ENCODE measurements at places on chromosomes 7 and 10. TPM values are rescaled to one million over a fixed set of nuclear protein-coding genes. Genes with fewer than 3 reads are reported as not detected.

- ATAC-seq: no peak
Observed at GRCh38 chr10:110824660-110825059, 47.1 kb upstream of the PDCD4 start.

DNA sequence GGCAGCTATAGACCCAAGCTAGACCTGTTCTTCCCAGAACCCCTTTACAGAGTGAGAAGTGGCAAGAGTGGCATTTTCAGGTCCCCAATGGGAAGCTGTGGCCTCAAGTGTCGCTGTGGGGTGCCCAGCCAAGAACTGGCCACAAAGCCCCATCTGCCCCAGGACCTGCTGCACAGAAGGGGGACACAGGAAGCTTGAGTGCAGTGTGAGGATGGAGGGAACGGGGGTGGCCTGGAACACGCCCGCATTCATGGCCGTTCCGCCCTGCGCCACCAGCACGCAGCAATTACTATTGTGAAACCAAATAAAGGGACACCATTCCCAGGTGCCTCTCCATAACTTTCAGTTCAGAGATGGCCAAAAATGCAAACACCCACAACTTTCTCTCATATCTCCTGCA lies 237.6 kb upstream of the TCERG1L start:
- no peak for ATAC-seq

GRCh38 chr7:101363196-101363733 lies 590 bp downstream of the COL26A1 start:
- peak; percentile 23 for ATAC-seq

DNA sequence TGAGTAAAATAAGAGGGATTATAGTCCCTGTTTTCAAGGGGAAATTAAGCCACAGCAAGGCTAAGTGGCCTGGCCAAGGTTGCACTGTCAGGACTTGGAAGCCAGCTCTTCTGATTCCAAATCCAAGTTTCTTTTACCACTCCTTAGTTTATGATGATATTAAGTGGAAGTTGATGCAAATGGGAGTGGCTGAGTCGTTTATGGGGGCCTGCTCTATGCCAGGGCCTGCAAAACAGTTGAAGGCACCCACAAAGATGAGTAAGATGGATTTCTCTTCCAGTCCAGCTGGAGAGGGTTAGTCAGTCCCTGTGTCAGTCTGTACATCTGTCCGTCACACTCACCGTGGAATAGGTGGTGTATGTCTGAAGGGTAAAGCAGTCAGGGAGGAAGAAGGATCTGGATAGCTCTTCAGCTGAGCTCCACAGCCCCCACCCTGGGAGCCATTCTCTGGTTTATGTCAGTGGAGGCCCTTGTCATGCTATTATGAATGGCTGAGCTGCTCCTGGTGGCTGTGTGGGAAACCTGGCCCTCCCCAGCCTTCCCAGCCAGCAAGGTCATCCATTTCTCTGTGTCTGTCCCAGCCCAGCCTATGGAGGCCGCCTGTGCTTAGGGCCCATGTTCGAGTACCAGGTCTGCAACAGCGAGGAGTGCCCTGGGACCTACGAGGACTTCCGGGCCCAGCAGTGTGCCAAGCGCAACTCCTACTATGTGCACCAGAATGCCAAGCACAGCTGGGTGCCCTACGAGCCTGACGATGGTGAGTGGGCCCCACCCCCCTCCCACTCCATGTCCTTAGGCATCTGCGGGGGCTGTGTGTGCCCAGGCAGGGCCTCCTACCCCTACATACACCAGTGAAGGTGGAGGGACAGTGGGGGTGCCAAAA lies 44.5 kb downstream of the TBATA start:
- no peak for ATAC-seq

DNA sequence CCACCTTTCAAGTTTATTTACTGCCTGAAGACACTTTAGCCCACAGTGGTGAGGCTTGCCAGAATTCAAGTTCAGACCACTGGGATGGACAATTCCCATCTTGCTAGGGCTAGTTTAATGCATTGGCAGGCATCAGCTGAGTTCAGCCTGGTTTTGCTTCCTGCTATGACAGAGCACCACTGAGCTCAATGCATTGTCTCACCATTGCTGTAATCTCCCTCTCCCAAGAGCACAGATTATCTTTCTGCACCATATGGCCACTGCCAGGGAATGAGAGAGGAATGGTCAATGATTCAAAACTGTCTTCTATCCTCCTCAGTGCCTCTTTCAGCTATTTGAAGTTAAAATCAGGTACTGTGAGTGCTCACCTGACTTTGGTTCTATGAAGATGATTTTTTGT lies 160.8 kb downstream of the XPNPEP1 start:
- no peak for ATAC-seq

DNA sequence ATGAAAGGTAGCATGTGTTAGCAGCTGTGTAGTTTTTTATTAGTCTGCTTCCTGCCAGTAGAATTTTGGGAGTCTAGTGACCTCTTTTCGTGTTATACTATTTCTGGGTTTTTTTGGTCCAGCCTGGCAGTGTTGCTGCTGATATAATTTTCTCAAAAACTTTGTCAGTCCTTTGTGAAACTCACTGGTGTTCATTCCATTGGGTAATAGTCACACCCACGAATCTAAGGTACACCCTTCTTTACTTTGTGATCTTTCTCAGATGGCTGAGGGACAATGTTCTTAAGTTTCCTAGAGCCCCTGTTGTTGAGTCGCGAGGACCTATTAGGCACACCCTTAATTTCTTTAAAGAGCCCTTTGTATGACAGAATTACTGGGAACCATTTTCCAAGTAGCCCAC lies 52.3 kb downstream of the TPST1 start:
- ATAC-seq: peak; percentile 81

DNA sequence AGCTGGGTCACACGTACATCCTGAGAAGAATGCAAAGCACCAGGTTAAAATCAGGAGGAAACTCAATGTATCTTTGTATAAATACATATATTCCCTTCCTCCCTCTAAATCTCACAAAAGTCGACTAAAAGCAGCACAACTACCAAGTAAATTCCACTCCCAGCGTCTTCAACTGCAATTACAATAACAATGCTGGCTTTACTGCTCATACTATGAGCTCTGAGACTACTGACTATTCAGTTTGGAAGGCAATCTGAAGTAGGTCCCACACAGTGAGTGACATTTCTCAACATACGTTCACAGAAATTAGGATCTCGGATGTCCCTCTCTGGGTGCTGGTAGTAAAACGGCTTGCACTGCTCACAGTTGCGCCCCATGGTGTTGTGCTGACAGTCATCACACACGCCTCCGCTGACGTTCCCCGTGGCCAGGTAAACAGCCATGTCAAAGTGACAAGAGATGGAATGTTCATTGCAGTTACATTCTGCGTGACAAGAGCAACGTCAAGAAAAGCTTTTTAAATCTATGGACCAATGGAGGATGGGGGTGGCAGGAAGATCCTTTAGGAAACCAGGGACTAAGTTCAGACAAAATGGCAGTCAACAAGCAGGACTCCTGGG lies 27.5 kb downstream of the LAMB1 start:
- no peak for ATAC-seq

DNA sequence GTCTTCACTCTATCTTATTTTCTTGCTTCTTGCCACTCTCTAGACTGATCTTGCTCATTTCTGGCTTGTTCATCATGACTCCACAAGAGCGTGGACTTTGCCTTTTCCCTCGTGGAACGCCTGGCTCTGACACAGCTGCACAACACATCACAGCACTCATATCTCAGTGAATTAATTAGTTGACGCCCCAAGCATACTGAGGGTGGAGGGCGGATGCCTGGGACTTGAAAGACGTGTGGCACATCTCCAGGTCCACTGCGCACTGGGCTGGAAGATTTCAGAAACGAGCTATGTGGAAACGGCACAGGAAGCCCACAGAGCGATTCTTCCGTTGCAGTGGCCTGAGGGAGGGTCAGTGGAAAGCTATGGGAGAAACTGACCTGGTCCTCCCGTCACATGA lies 23.6 kb upstream of the PLEKHA1 start:
- no peak for ATAC-seq

GRCh38 chr7:40429826-40430225 lies 295.0 kb downstream of the SUGCT start:
- ATAC-seq: no peak

DNA sequence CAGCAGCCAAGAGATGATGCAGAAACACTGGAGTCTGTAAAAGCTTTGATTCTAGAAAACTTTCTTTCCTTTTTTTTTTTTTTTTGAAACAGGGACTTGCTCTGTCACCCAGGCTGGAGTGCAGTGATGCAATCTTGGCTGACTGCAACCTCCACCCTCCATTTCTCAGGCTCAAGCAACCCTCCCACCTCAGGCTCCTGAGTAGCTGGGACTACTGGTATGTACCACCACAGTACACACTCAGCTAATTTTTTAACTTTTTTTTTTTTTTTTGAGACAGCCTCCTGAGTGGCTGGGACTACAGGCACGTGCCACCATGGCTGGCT lies 17.0 kb upstream of the BAG3 start:
- no peak for ATAC-seq

DNA sequence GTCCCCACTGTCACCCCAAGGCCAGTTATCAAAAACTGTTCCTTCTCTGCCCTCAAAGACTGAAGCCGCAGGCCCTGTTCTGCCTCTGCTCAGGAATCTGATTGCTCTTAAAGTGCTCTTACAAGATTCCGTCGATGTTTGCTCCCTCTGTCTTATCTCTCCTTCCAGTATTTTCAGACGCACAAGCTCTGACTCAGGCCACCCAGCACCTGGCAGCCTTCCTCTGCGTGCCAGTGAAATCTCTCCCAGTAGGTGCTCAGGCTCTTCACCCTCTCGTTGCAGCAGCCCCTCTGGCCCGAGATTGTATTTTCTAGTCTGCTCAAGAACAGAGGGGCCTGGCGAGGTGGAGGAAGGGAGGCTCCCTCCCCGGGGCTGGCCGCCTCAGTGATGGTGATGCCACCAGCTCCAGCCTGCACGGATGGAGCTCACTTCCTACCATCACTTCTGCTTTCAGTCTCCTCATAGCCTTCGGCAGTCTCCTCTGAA lies 276.2 kb downstream of the USP6NL start:
- no peak for ATAC-seq

DNA sequence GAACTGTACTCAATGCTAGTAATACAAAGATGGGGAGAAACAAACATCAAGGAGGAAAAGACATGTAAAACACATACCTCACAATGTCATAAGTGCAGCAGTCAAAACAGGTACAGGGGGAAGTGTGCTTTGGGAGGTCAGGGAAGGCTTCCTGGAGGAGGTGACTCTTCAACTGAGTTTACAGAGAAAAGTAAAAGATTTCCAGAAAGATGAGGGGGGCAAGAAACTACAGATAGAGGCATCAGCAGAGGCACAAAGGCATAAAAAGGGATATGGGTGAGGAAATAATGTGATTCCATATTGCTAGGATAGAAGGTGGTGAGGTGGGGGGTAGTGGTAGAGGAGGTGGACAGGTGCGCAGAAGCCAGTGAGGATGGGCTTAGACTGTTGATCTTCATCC lies 95.0 kb downstream of the LSM5 start:
- no peak for ATAC-seq

DNA sequence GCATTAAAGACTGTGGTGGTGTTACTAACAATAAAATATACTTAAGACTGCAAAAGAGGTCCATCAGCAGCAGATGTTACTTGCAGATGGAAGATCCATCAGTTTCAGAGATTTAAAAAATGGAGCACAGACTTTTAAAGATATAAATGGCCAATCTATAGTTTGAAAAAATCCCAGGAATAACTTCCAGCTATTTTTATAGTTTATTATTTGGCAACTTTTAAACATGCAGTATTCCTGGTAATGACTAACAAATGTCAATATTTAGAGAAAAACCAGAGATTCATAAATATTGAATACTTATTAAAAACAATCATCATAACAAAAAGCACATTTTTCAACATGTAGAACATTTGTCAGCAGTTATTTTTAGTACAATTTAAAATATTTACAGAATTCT lies 30.7 kb downstream of the RTKN2 start:
- ATAC-seq: no peak

- ATAC-seq: peak; percentile 42
Observed at GRCh38 chr10:96244354-96244753, 27.0 kb downstream of the BLNK start.

DNA sequence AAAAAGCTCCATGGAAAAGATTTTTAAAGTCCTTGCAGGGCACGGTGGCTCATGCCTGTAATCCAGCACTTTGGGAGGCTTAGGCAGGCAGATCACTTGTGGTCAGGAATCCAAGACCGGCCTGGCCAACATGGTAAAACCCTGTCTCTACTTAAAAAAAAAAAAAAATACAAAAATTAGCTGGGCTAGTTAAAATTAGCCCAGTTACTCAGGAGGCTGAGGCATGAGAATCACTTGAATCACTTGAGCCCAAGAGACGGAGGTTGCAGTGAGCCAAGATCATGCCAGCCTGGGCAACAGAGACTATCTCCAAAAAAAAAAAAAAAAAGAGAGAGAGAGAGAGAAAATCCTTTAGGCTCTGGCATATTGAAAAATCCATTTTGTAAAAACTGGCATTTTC lies 61.9 kb downstream of the CCDC6 start:
- no peak for ATAC-seq

- no peak for ATAC-seq
Observed at GRCh38 chr10:34370126-34370525, 445.0 kb downstream of the PARD3 start.

GRCh38 chr10:12729885-12730284 lies 271.6 kb downstream of the CCDC3 start:
- no peak for ATAC-seq

GRCh38 chr10:132339276-132339675 lies 7.3 kb downstream of the LRRC27 start:
- no peak for ATAC-seq

- no peak for ATAC-seq
Observed at GRCh38 chr7:98536803-98537202, 80.3 kb upstream of the NPTX2 start.

DNA sequence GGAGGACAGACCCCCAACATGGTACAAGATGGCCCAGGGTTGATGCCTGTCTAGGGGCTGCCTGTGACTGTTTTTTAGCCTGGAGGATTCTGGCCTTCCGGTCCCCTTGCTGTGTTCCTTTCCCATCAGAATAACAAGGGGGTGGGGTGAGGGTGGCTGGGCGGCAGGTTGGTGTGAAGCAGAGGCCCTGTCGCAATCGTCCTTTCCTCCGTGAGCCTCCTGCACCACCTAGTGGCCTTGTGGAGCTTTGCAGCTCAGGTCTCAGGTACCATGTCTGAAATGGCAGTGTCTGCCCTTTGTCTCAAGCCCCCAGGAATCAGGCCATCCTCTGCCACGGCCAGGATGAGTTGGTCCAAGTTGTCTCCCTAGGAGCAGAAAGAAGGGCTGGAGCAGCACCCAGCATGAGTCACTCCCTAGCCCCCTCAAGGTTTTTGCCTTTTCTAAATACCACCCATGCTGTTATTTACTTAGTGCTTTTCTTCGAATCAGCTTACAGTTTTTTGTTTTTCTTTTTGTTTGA lies 24.2 kb downstream of the TACR2 start:
- ATAC-seq: peak; percentile 89

GRCh38 chr10:102850025-102850518 lies 4.0 kb upstream of the BORCS7 start:
- ATAC-seq: peak; percentile 76

Gene ASIC3
- 0.52 TPM for total RNA-seq

Gene FZD1
- total RNA-seq: 7.1 TPM

Gene GIMAP6
- total RNA-seq: 2.4 TPM

Gene ACHE
- total RNA-seq: 0.44 TPM

Gene LIPJ
- 0.12 TPM for total RNA-seq

Gene CALML3
- total RNA-seq: 501 TPM

Gene CDC14C
- not detected for total RNA-seq

All from esophagus mucosa (tissue), 1 donor.